ENCODE measurements at places on chromosomes 4 and X.

- DNase-seq, result no peak
These were observed 42.9 kb downstream of the PSAPL1 start for GRCh38 chr4:7391637-7392437.

- no peak for DNase-seq
These were observed 223.5 kb upstream of the MBNL3 start for GRCh38 chrX:132712350-132712749.

DNA sequence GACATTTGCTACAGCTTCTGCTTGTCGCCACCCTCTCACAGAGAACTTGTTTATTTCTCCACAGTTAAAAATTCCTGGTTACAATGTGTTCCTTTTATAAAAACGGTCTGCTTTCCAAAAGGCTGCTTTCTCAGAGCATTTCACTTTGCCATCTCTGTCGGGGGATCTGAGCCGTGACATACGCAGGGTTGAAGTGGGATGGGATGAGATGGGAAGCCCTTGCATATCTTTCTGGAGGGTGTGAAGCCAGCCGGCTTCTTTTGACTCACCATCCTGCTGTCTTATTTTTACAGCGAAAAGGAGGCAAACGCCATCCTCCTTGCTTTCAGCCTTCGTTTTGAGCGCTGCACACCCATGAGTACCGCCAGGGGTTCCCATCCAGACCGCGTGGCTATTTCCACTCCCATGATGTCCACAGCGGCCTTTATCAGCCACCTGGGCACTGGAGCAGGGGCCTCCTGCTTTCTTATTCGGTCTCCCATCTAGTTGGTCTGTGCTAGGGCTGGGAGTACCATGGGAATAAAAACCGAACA lies 99.8 kb upstream of the GATB start:
- no peak for DNase-seq

GRCh38 chrX:48505481-48505880 lies 3.3 kb upstream of the PORCN start:
- DNase-seq, result no peak

- peak; percentile 11 for DNase-seq
These were observed 784 bp downstream of the MAP7D3 start for GRCh38 chrX:136250191-136251040.

DNA sequence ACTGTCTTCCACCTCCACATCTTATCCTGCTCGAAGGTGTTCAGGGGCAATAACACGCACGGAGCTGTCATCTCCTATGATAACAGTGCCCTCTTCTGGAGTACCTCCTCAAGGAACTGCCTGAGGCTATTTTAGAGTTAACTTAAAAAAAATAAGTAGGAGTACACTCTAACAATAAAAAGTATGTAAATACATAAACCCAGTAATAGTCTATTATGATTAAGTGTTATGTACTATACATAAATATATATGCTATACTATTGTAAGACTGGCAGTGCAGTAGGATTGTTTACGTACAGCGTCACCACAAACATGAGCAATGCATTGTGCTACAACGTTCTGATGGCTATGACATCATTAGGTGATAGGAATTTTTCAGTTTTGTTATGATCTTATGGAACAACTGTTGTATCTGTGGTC lies 34.5 kb upstream of the TLR2 start:
- no peak for DNase-seq

GRCh38 chrX:51860679-51861078 lies 32.7 kb upstream of the MAGED1 start:
- DNase-seq, result no peak

DNA sequence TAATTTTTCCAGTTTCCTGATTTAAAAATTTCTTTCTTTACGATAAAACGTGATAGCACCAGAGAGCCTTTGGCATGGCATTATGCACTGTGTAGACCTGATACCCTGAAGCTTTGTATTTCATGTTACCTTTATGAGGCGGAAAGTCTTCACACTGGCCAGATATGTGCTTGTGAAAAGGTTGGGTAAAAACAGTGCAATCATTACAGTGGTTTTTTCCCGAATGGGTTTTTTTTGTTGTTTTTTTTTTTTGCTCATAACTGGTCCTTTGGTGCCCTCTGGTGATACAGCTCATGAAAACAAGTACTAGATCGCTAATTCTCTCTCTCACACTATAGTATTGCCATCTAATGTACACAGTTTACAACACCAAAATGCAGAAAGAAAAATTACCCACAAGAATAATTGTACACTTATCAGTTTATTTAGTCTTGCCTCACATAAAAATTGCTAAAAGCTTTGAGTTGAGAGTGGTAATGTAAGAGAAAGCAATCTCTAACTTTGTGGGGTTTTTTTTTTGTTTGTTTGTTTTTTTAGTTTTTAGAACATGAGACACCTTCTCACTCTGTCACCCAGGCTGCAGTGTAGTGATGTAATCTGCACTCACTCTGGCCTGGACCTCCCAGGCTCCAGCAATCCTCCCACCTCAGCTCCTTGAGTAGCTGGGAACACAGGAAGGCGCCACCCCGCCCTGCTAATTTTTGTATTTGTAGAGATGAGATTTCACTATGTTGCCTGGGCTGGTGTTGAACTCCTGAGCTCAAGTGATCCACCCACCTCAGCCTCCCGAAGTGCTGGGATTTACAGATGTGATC lies 21.3 kb downstream of the SPCS3 start:
- no peak for DNase-seq

DNA sequence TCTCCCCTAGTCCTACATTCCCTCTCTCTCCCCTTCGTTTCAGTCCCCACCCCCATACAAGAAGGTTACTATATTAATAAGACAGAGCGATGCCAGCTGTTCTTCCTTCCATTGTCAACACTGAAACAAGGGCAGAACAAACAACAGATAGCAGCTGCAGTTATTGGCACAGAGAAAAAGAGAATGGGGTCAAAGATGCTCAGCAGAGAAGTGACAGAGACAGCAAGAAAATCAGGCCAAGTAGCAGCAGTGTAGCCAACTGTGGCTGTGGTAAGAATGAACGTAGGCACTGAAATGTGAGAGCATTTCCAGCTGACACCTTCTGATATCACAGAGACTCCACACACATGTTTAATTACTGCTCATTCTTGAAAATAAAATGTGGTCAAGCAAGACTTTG lies 641.8 kb downstream of the FSTL5 start:
- no peak for DNase-seq

DNA sequence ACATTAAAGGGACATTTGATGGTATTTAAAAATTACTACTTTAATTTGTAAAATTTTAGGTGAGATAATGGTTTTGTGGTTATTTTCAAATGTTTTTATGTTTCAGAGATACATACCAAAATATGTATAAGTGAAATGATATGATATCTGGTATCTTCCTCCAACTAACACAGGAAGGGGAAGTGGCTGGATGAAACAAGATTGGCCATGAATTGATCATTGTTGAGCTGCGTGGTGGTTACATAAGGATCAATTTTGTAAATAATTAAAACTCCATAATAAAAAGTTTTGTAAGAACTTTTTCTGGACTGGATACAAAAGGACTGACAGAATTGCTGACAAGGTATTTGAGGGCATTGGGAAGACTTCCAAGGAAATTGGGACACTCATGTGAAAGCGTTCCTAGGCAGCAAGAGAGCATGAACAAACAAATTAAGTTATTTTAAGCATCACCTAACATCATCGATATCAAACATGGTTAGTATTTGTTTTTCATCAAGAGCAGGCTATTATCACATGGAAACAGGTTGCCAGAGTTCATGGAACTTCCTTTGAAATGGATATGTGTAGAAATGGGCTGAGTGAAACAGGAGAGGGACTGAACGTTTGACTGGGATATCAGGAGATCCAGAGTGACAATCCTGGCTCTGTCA lies 4.4 kb upstream of the PGM2 start:
- no peak for DNase-seq

- no peak for DNase-seq
These were observed 447.3 kb downstream of the GRIA2 start for GRCh38 chr4:157667836-157668235.

DNA sequence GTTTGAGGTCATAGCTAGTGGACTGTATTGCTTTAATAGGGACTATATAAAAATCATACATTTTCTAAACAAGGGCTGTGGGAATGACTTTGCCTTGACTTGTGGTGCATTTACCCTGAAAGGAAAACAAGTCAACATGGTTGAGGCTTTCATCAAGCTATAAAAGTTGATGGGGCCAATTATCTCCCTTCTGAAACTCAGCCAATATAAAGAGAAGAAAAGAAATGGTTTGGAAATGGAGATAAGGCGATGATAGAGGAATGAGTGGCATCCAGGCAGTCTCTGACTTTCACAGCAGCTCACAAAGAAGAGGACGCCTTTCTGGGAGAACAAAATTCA lies 118.7 kb downstream of the SMARCA1 start:
- no peak for DNase-seq

- DNase-seq, result no peak
These were observed 11.9 kb upstream of the HS3ST1 start for GRCh38 chr4:11440481-11441193.

GRCh38 chr4:6116696-6117285 lies 83.6 kb downstream of the JAKMIP1 start:
- no peak for DNase-seq

DNA sequence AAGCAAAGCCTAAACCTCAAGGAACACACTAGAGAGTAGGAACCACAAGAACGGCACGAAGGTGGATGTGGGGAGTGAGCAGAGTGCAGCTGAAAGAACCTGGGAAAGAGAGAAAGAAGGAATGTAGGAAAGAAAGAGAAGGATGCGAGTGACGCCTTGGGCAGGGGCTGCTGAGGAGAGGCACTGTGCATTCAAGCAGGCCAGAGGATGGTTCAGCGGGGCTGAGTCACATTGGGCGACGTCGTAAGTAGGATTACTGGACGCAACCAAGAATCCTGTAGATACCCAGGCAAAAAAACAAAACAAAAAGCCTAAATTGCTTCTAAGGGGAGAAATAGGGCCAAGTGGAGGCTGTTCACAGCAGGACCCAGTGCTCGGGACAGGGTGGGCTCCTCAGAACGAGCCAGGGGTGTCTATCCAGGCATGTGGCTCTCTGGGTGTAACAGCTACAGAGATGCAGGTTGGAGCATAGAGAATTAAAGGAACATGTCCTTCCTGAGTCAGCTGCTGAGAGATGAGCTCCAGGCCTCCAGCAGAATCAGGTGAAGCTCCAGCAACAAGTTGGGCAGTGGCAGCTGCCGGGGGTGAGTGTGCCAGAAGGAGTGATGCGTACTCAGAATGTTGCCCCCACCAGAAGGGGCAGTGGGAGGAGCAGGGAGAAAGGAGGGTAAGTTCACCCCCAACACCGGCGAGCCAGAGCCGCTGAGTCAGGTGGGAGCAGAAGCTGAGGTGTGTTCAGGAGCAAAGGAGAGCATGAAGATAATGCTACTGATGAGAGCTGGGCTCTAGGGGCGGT lies 38.6 kb downstream of the NELFA start:
- no peak for DNase-seq

DNA sequence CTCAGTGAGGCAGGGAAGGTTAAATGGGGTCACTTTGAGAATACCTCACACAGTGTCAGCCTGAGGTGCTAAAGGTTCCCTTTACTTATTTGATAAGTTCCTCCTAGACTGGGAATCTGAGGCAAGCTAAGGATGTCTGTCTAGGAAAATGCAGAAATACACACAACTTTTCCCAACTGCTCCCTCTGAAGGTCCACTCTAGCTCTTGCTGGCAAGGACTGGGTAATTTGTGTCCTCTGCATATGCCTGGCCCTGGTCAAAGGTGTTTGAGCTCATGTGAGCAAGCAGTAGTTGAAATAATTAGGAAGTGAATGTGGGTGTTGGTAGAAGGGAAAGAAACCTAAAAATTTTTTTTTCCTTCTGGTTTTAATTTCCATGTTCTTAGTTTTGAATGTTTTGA lies 21.3 kb downstream of the TXLNG start:
- DNase-seq, result no peak

GRCh38 chrX:85084770-85085393 lies 81.2 kb downstream of the APOOL start:
- peak; percentile 1 for DNase-seq

- DNase-seq, result no peak
These were observed 1.0 kb upstream of the EDA start for GRCh38 chrX:69614886-69615285.

DNA sequence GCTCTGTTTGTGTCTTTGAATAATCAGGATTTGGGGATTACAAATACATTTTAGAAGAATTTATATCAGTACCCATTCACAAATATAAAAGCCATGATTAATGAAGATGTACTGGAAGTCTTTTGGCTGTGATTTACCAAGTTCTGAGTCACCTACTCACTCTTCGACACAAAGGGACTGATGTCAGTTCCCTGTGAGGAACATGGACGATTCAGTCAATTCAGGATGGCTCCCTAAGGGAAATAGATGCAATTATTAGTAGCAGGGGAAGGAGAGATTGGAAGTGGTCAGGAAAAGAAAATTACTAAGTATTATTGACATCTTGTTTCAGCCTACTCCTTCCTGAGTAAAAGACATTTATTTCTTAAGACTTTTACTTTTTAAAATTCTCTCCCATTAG lies 550.7 kb upstream of the SLIT2 start:
- DNase-seq, result no peak

GRCh38 chr4:158079661-158080060 lies 93.2 kb downstream of the GASK1B start:
- DNase-seq, result no peak

- no peak for DNase-seq
These were observed 19.7 kb upstream of the LRBA start for GRCh38 chr4:151034829-151035228.

All from stimulated activated CD8-positive, alpha-beta memory T cell treated with anti-CD3 and anti-CD28 coated beads, Interleukin-12 subunit alpha, Interleukin-12 subunit beta, amount 100 ng/mL, for 1 hour (primary cell).